ENCODE measurements at places on chromosomes 5 and 9.
A peak's percentile ranks its signal among the peaks of the same experiment; 100 is the strongest.

DNA sequence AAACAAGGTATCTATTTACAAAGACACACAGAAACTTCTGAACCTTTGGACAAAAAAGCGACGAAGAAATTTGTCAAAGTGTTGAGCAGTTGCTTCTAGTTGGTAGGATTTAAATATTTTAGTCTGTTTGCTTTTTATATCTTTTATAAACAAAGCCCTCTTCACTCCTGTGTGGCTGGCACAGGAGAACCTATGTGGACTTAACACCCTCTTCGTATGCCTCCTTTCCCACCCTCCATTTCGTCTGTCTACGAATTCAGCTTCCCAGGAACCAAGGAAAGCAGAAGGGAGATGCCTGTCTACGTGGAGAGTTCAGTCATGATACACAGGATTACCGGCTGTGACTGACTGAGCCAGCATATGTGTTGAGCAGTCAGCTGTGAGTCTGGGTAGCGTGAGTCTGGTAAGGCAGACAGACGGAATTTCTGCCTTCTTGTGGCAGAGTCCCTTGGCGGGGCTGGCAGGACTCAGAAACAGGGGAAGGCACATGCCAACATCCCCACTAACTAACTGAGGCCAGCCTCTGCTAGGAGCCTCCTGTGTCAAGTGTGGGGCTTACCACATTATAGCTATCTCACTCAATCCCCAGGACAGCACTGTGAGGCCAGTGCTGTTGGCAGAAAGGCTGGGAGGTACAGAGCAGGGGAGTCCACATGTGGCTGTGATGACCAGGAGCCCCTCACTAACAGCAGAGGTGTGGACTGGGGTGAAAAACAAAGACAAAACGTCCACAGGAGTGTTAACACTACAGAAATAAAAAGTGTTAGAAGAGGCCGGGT, 13.9 kb upstream of the ZFP62 start:
- no peak for DNase-seq

- DNase-seq = no peak
These were observed 32.3 kb downstream of the PRRX2 start for GRCh38 chr9:129697656-129698253.

- no peak for DNase-seq
These were observed 15.6 kb upstream of the CD74 start for GRCh38 chr5:150428106-150428876.

DNA sequence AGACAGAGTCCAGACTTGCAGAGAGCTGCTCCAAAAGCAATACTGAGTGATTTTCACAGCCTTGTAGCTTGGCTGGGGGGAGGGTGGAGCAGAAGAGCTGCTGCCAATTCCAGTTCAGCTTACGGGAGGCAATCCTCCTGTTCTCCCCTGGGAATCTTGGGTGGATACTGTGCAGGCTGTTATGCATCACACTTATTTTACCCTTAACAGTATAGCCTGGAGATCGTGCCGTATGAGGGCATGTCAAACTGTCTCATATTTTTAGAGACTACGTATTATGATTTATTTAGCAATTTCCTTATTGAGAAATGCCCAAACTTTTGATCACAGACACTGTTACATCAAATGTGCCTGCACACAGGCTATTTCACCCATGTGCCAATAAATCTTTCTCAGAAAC, 85.2 kb downstream of the BASP1 start:
- no peak for DNase-seq

DNA sequence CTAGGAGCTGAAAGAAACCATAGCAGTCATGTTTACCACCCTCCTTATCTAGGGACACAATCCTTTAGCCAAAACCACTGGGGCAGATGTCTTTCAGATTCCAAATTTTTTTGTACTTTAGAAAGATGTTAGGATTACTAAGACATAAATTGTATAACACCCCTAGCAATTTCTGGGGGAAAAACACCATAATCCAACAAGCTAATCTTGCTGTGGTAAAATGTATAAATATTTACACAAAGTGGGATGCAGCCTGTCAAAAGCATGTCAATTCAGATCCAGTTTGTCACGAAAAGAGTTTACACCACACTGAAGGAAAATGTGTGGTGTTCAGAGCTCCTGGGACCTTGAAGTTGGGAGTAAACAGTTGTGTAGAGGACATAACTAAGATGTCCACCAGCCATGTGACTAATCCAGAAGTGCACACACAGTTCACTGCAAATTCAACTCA, 274.3 kb downstream of the ADAMTSL1 start:
- no peak for DNase-seq

- DNase-seq = no peak
These were observed 885 bp downstream of the MPDZ start for GRCh38 chr9:13278368-13279246.

GRCh38 chr9:86885232-86885631, 62.1 kb downstream of the GAS1 start:
- no peak for DNase-seq

GRCh38 chr9:120735415-120736126, 21.3 kb upstream of the MEGF9 start:
- DNase-seq = no peak

DNA sequence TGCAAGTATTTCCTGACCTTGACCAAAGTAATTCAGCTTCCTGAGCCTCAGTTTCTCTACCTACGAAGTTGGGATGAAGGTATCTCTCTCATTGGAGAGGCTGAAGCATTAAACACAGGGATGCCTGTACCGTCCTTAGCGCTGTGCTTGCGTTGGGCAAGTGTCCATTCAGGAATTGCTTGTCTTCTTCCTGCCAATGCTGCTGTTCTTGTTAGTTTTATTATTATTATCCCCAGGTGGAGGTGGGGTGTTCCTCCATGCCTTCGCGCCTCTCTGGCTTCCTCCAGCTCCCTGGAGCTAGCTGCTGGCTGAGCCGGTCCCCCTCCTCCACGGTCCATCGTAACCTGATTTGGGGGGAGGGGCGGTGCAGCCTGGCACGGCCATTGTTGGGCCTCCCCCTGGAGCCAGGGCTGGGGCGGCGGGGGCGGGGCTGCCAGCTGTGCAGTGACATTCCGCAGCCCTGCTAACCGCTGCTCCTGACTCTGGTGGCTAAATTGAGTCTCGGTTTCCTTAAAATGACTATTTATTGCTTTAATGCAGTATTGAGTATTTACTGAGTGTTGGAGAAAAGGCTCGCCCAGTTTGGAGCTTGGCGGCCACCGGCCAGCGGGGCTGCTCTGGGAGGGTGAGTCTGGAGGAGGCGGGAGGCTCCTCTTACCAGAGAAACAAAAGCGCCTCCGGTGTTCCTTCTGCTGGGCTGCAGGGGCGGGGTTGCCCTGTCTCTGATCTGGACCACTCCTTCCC, 51.3 kb downstream of the LMX1B start:
- no peak for DNase-seq

- no peak for DNase-seq
These were observed 232.8 kb downstream of the MAN2A1 start for GRCh38 chr5:109922381-109922995.

- peak; percentile 32 for DNase-seq
These were observed 868 bp downstream of the KDM4C start for GRCh38 chr9:6758498-6759184.

DNA sequence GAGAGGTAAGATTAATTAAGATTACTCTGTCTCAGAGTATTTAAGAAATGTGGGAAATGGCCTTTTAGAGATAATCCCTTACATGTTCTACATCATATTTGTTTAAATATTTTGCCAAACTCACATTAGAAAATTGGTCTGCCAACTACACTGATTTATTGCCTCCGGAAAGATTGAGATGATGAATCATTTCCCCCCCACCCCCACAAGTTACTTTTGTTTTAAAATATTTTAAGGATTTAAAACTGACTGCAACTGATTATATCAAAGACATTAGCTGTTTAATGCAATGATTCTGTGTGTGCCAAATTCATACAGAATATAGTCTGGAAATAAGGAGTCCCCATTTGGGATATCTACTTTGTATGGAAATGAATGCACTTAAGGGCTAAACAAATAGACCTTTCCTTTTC, 674.4 kb downstream of the PRR16 start:
- DNase-seq = no peak

GRCh38 chr9:113416149-113416721, 5.7 kb downstream of the C9orf43 start:
- peak; percentile 39 for DNase-seq

GRCh38 chr5:141703133-141703561, 21.1 kb upstream of the ARAP3 start:
- no peak for DNase-seq

GRCh38 chr5:142087920-142088679, 20.5 kb upstream of the NDFIP1 start:
- no peak for DNase-seq

DNA sequence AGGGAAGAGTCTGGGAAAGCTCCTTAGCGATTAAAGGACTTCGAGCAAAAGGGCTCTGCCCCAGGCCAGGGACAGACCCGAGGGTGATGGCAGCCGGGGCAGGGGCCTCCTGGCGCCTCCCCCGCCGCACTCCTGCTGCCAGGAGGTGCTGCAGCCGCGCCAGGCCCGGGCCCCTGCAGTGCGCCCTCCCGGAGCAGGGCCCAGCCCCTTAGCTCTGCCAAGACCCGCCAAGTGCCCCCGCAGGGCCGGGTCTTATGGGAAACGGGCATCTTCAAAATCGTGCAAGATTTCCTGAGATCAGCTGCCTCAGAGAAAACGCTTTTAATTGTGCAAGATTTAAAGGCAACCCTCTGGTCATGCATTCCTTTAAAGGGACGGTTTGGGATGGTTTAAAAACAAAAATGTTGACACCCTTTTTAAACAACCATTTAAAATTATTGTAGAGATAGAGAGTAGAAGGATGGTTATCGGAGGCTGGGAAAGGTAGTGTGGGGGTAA, 52.4 kb downstream of the CDC14B start:
- DNase-seq = peak; percentile 40

GRCh38 chr5:60829490-60830266, 14.4 kb downstream of the ELOVL7 start:
- no peak for DNase-seq

GRCh38 chr9:78112406-78112805, 80.8 kb upstream of the GNAQ start:
- DNase-seq = no peak

DNA sequence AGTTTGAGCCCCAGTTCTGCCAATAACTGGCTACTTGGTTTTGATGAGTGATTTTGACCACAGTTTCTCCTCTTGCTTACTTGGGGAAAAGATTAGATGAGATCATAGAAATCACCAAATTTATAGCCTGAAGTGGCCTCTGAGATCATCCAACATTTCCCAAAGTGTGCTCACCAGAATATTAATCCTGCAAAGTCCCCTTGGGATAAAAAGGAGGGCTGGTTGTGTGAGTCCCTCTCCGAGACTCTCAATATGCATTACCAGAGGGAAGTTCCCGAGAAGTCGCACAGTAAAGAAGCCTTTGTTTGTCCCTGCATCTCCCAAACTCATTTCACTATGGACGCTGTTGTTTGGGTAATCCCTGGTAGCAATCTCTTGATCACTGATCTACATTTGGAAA, 88.4 kb upstream of the ADRA1B start:
- DNase-seq = no peak

Data from GM12891 (cell line).